NCI-H1930 (cell line): ENCODE measurements at places on chromosomes 6 and 20.

DNA sequence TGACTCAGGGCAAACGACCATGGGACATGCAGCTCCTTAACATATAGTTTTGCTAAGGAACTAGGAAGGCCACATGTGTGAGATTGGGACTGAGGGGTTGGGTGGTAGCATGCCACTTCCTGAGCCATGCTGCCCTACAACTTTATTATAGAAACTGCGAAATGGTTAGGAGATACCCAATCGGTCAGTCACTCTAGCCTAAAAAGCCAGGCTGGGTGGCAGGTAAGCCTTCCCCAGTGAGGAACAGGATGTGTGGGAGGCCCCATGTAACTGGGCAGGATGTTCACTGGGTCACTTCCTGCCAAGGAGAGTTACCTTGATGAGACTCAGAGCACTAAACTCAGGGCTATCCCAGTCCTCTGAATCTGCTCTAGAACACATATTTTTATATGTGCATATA lies 123.5 kb downstream of the MAP3K7 start:
- no peak for DNase-seq

GRCh38 chr20:34268851-34269636 lies 27.8 kb downstream of the ASIP start:
- DNase-seq: no peak

- no peak for DNase-seq
Measured at GRCh38 chr6:38452816-38453660, 186.7 kb downstream of the BTBD9 start.

DNA sequence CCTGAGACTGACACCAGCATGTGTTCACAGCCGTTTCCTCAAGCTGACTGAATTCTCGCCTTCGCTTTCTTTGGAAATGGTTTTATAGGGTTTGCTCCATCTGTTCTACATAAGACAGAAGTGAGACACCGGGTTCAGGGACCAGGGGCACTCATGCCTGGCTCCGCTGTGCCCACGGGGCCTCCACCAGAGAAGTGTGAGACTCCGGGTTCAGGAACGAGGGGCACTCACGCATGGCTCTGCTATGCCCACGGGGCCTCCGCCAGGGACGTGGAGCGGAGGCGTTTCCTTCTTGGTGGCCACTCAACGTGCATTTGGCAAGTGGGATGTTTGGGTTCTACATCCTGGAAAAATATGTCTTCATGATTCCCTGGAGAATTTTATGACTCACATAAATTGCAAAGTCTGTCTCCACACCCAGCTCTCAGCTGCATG lies 106.6 kb downstream of the RNASET2 start:
- no peak for DNase-seq

DNA sequence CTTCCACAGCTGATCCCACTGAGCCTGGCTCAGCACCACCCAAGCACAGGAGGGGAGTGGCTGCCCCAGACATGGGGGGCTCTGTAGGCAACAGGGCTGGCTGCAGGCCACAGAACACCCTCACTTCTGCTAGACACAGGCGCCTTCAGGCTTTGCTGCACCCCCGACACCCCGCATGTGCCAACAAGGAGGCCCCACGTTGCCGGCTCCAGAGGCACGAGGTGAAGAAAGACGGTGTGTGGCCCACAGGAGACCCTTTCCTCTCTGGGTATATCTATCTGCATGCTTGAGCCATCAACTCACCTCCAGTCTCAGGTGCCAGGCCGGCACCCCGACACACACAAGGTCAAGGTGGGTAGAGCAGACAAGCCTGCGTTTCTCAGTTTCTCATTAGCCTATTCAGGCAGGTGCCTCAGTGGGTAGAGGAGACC lies 158.3 kb downstream of the DLL1 start:
- DNase-seq: no peak

- DNase-seq: no peak
Measured at GRCh38 chr6:150575836-150576235, 23.8 kb upstream of the PLEKHG1 start.

GRCh38 chr6:41226752-41227151 lies 1.4 kb upstream of the TREML4 start:
- DNase-seq: no peak

GRCh38 chr6:5423251-5423650 lies 161.9 kb downstream of the FARS2 start:
- DNase-seq: no peak

DNA sequence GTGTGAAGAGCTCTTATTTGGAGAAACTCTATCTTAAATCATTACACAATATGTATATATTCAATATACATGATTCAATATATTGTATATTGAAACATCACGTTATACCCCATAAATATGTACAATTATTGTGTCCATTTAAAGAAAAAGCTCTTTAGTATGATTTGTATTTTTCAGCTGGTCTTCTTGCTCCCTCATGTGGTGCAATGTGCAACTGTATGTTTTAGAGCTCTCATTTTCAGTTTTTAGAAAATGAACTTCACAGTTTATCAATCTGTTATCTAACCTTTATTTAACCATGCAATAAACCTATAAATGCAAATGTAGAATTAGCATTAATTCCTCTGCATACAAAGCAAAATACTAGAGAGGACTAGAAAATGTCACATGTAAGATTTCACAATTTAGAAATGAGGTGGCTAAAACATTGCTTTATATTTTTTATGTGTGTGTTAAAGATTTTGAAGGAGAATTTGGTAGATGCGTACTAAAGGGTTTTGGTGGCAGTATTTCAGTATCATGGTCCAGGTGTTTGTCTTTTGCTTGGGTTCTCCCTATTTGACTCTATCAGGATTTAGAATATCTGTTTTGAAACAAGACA lies 167.1 kb downstream of the PHF3 start:
- DNase-seq: no peak

DNA sequence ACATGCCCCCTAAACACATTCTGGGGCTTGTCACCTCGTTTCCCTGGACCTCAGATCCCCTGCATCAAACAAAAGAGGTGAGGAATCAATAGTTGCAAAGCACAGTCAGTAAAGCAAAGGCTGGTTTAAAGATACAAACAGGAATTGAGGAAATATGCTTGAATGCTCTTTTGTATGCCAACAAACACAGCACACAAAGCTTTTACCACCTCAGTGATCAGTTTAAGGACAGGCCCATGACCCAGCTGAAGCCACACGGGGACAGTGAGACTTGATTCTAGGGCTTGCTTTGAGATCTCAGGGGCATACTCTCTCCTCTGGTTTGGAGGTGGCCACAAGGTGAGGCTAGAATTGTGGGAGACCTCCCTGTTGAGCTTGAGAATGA lies 182.9 kb upstream of the CST7 start:
- no peak for DNase-seq
